GM23248 (cell line): ENCODE measurements at places on chromosomes 2 and 18. TPM values are rescaled to one million over a fixed set of nuclear protein-coding genes. Genes with fewer than 3 reads are reported as not detected.

DNA sequence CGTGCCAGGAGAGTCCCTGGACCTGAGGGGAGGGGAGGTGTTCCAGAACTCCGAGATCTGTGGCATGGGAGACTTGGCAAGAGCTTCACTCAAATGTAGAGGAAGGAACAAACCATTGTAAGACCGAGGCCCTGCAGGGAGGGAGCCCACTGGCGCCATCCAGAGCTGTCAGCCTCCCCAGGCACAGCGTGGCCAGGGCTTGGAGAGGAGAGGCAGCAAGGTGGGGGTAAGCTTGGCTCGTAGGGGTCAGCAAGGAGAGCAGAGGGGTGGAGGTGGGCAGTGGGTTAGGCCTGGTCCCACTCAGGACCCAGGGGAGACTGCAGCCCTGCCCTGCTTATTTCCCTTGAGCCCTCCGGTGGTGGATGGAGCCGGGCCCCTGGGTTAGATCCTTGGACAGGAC lies 3.6 kb downstream of the TMEM177 start:
- no peak overlapping the region for H3K4me3 ChIP-seq
- DNase-seq = no peak
- H3K36me3 ChIP-seq = no peaks in the 10 kb centered on the region
- H3K27me3 ChIP-seq = no peaks in the 10 kb centered on the region; the same call in 1 of the 2 replicates
- H3K4me1 ChIP-seq = peaks cover 4% of the 10 kb centered on the region; the same call in 1 of the 2 replicates

DNA sequence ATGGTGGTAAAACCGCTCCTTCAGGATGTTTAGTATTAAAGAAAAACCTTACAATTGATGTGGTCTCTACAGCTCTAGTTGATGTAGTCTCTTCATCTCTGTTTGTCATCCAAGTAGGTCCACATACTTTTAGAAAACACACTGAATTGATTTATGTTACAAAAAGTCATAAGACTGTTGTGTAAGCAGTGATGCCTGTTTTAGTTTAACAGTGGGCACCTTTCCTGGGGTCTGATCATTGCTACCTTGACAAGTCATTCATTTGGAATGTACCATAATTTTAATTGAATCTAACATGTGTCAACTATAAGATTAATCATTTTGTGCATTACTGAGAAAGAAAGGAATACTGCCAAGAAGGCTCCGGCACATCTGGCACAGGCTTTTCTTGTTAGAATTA lies 34.3 kb downstream of the GIGYF2 start:
- peaks cover 14% of the 10 kb centered on the region for H3K4me1 ChIP-seq
- peak; percentile 38 for DNase-seq
- H3K27me3 ChIP-seq = no peaks in the 10 kb centered on the region
- H3K27ac ChIP-seq = peak overlapping the region; percentile 6; the same call in 1 of the 2 replicates
- no peak overlapping the region for H3K4me3 ChIP-seq

CASP10 gene
- 5.1 and 5.2 TPM in 2 replicates for total RNA-seq

DNA sequence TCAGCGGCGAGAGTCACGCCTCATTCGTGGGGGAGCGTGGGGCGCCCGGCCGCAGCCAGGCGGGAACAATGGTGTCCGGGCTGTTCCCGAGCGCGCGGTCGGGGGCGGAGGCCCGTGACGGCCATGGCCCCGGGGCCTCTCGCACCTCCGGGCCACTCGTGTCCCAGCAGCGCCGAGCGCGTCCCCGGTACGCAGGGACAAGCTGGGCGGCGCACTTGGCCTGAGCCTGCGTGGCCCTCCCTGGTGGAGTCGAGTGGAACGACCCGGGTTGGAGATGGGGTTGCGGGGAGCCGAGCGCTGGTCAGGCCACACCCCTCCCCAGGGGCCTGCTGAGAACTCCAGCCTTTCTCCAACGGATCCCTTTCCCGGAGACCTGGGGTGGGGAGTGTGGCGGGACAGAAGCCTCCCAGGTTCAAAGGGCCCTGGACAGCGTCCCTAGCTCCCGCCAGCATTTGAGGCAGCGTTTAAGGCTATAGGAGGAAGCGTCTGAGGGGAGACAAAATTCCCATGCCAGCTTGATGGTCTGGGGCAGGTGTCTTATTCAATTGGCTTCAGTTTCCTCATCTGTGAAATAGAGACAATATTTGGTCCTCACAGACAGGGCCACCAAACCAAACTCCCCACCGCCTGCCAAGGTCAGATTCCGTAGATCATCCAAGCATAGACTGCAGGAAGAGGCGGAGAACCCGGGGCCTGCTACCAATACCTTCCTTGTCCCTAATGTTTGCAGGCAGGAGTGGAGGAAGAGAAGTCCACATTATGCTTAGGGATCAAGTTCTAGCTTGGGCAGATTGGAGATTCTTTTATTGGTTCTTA lies 553 bp downstream of the CNDP2 start:
- peak overlapping the region; percentile 91 for H3K4me3 ChIP-seq
- peaks cover 24% of the 10 kb centered on the region; the same call in 1 of the 2 replicates for H3K4me1 ChIP-seq
- no peaks in the 10 kb centered on the region for H3K36me3 ChIP-seq
- peak overlapping the region; percentile 74 for H3K27ac ChIP-seq

LDLRAD4 gene
- total RNA-seq = not detected in 2 replicates

ALPG gene
- total RNA-seq = not detected in 2 replicates

GRCh38 chr2:28423856-28424605 lies 31.4 kb downstream of the FOSL2 start:
- no peaks in the 10 kb centered on the region for H3K27me3 ChIP-seq
- H3K4me3 ChIP-seq = no peak overlapping the region
- DNase-seq = no peak
- H3K4me1 ChIP-seq = peaks cover 10% of the 10 kb centered on the region; the same call in 1 of the 2 replicates
- peaks cover 20% of the 10 kb centered on the region; the same call in 1 of the 2 replicates for H3K36me3 ChIP-seq

- H3K36me3 ChIP-seq = no peaks in the 10 kb centered on the region
- no peak overlapping the region for H3K4me3 ChIP-seq
- no peaks in the 10 kb centered on the region for H3K4me1 ChIP-seq
- no peak for DNase-seq
Observed at GRCh38 chr2:233331536-233331935, 22.8 kb upstream of the DGKD start.

IL36A gene
- total RNA-seq = not detected in 2 replicates

- H3K36me3 ChIP-seq = 0 out of 2 replicates have a peak, but pooled peaks cover 5% of the 10 kb centered on the region
- no peak overlapping the region for H3K27ac ChIP-seq
- H3K4me3 ChIP-seq = peak overlapping the region; percentile 80
- DNase-seq = peak; percentile 67
- H3K4me1 ChIP-seq = peaks cover 8% of the 10 kb centered on the region
Observed at GRCh38 chr2:118835746-118836410, 11.6 kb downstream of the EN1 start.

KLHL14 gene
- not detected in 2 replicates for total RNA-seq

GRCh38 chr2:205475416-205475768 lies 206.9 kb upstream of the NRP2 start:
- peaks cover 25% of the 10 kb centered on the region for H3K4me1 ChIP-seq
- H3K27me3 ChIP-seq = no peaks in the 10 kb centered on the region
- no peaks in the 10 kb centered on the region for H3K36me3 ChIP-seq
- no peak for DNase-seq
- H3K27ac ChIP-seq = no peak overlapping the region
- no peak overlapping the region for H3K4me3 ChIP-seq

DNA sequence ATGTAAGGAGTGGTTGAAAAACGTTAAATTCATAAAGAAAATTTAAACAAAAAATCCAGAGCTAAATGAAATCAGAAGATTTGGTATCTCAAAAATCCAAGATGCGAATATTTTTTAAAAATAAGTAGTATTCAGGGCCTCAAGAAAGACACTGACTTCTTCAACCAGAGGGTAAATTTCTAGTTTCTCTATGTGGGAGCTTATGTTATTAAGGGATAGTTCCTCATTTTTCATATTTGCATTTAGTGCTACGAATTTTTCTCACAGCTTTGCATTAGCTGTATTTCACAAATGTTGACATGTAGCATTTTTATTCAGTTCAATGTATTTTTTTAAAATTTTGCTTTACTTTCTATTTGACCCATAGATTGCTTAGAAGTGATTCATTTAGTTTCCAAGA lies 454.7 kb downstream of the CBLN2 start:
- H3K36me3 ChIP-seq = no peaks in the 10 kb centered on the region
- H3K4me1 ChIP-seq = no peaks in the 10 kb centered on the region
- no peaks in the 10 kb centered on the region for H3K27me3 ChIP-seq
- no peak for DNase-seq

DNA sequence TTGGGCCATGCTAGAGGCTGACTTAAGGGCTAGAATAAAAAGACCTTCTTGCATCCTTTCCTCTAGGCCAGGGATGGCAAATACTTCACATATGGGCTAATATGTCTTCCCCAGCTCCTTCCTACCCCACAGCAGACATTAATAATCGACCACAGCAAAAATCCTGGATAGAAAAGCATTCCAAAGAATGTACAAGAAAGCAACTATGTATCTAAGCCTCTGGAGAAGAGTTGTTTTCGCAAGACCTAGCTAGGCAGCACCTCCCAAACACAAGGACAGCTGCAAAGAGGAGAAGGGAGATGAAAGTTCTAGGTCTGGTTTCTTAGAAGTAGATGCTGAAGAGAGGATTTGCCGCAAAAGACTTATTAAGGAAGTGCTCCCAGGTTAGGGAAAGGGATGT lies 372.6 kb downstream of the SLC4A3 start:
- DNase-seq = no peak
- no peaks in the 10 kb centered on the region for H3K36me3 ChIP-seq
- peaks cover 16% of the 10 kb centered on the region for H3K4me1 ChIP-seq
- no peak overlapping the region for H3K4me3 ChIP-seq

CPLX4 gene
- not detected in 2 replicates for total RNA-seq

DNA sequence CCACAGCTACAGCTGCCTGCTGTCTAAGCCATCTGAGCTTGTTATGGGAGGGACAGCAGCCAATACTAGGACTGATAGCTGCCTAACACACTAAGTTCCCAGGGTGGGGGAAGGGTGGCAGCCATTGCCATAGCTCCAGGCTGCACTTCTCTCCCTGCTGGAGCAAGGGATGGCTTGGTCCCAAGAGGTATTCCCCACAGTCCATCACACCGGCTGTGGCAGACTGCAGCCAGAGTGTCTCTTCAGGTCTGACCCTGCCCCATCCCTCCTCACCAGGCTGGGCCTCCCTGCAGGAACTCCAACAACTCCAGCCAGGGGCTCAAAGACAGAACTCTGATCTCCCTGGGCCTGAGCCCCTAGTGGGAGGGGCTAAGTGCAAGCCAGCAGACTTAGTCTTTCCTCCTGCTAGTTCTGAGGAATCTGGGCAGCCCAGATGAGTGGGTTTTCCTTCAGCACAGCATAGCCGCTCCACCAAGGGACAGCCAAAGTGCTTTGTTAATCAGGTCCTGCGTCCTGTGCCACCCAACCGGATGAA lies 632.1 kb downstream of the SOCS6 start:
- H3K27ac ChIP-seq = no peak overlapping the region
- DNase-seq = no peak
- H3K36me3 ChIP-seq = no peaks in the 10 kb centered on the region
- H3K27me3 ChIP-seq = no peaks in the 10 kb centered on the region
- no peak overlapping the region for H3K4me3 ChIP-seq

DNA sequence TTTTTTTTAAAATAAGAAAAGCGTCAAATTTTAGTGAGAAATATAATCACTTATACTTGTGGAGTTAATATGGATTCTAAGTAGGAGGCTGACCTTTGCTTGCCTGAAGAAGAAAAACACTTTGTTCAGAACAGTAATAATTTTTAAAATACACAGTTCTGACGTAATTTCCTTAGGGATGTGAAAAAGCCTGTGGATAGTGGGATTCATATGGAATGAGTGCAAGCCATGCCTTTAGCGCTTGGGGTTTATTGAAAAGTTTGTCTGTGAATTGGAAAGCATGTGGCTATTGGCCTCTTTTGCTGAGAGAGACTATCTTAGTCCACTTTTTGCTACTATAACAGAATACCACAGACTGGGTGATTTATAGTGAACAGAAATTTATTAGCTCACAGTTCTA lies 151.3 kb downstream of the CCDC85A start:
- H3K4me3 ChIP-seq = 0 out of 2 replicates have a peak overlapping the region, but pooled peaks have one; percentile 34
- DNase-seq = no peak
- peaks cover 15% of the 10 kb centered on the region; the same call in 1 of the 2 replicates for H3K4me1 ChIP-seq
- no peaks in the 10 kb centered on the region for H3K27me3 ChIP-seq
- H3K36me3 ChIP-seq = no peaks in the 10 kb centered on the region

DNA sequence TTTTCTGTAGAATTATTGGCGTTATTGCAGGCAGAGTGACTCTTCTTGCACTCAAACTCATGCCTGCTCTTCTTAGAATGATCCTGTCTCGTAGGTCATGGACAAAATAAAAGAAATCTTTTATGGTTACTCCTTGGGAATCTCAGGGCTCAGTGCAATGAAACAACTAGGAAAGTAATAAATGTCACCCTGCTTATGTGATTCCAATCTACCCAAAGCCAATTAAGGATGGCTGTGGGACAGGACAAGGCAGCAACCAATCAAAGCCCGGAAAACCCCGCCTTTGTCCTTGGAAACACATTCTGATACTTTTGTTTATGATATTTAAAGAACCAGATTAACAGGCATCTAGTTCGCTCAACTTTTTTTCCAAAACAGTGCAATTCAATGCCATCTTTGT lies 53.0 kb downstream of the GRB14 start:
- no peak overlapping the region for H3K4me3 ChIP-seq
- no peak for DNase-seq
- H3K27ac ChIP-seq = no peak overlapping the region
- H3K27me3 ChIP-seq = no peaks in the 10 kb centered on the region
- H3K4me1 ChIP-seq = no peaks in the 10 kb centered on the region
- H3K36me3 ChIP-seq = no peaks in the 10 kb centered on the region

GRCh38 chr2:162422894-162423293 lies 79.0 kb downstream of the GCA start:
- no peak overlapping the region for H3K27ac ChIP-seq
- H3K4me3 ChIP-seq = no peak overlapping the region
- no peaks in the 10 kb centered on the region for H3K4me1 ChIP-seq
- no peak for DNase-seq
- H3K27me3 ChIP-seq = no peaks in the 10 kb centered on the region

DNA sequence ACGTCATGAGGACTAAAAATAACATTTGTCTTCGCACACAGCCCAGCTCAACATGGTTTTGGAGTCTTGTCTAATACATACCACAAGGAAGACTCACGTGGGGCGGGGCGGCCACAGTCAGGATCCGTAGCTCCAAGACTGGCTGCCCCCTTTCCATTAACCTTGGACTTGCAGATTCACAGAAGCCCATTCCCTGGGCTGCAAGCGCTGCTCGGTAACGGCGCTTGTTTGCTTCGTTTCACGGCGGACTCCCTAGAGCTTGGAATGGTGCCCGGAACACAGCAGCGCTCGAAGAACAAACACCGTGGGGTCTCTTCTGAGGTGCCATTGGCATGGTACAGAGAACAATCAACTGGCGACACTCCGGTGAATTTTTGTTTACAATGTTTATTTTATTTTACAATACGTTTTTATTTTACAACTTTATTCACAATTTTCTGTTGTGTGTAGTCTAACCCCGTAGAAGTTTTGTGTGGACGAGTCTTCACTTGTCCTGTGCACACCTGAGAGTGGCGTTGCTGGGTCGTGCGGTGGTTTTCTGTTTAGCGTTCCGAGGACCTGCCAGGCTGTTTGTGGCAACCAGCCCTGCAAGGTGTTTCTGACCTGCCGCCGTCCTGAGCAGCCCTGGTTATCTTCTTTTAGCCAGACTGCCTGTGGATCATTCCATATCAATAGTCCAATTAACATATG lies 126.5 kb downstream of the GALR1 start:
- H3K27ac ChIP-seq = no peak overlapping the region
- no peak overlapping the region for H3K4me3 ChIP-seq
- no peaks in the 10 kb centered on the region for H3K27me3 ChIP-seq
- no peaks in the 10 kb centered on the region for H3K4me1 ChIP-seq

DNA sequence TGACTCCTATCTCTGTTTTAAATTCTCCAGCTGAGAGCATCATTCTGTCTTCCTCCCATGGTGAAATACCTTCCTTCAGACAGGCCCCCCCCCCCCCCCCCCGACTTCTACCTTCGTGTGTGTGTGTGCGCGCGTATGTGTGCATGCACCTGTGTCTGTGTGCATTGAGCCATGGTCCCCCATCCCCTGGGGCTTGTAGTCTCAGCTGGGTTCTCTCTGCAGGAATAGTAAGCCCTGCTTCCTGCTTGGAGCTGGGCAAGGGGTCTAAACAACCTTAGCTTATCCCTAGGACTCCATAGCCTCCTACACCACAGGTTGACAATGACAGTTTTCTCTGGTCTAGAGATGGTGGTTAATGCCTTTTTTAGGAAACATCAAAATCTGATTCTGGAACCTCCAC lies 427.5 kb upstream of the KLHL29 start:
- no peak for DNase-seq
- H3K36me3 ChIP-seq = no peaks in the 10 kb centered on the region
- no peak overlapping the region for H3K4me3 ChIP-seq
